ENCODE measurements at places on chromosomes 4 and X.

GRCh38 chr4:145496292-145496691, 14.6 kb downstream of the SMAD1 start:
- DNase-seq, result no peak

- DNase-seq, result no peak
Observed at GRCh38 chr4:159158985-159159384, 56.1 kb downstream of the RAPGEF2 start.

- no peak for DNase-seq
Observed at GRCh38 chr4:94126669-94127068, 81.0 kb upstream of the SMARCAD1 start.

DNA sequence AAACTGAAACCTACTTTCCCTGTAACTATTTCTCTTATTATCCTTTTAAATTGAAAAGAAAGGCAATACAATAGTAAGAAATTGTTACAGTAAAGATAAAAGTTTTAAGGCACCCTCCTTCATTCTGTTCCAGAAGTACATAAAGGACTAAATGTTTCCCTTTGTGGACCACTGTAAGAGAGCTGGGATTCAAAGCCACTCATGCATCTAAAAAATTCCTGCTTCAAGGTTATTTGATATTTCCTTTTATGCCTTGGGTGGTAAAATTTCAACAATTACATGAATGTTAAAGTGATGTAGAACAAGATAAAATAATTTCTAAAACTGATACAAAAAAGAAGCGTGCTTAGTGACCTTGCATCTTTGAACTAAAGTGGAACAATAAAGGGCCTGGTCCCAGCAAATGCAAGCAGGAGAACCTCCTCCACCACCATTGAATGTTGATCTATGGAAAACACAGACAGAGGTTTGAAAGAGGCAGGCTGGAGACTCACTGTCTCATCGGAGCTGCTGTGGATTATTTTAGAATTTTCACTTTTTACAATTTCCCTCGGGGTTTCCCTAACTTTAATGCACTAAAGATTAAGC, 42.3 kb upstream of the PRSS12 start:
- DNase-seq, result no peak

DNA sequence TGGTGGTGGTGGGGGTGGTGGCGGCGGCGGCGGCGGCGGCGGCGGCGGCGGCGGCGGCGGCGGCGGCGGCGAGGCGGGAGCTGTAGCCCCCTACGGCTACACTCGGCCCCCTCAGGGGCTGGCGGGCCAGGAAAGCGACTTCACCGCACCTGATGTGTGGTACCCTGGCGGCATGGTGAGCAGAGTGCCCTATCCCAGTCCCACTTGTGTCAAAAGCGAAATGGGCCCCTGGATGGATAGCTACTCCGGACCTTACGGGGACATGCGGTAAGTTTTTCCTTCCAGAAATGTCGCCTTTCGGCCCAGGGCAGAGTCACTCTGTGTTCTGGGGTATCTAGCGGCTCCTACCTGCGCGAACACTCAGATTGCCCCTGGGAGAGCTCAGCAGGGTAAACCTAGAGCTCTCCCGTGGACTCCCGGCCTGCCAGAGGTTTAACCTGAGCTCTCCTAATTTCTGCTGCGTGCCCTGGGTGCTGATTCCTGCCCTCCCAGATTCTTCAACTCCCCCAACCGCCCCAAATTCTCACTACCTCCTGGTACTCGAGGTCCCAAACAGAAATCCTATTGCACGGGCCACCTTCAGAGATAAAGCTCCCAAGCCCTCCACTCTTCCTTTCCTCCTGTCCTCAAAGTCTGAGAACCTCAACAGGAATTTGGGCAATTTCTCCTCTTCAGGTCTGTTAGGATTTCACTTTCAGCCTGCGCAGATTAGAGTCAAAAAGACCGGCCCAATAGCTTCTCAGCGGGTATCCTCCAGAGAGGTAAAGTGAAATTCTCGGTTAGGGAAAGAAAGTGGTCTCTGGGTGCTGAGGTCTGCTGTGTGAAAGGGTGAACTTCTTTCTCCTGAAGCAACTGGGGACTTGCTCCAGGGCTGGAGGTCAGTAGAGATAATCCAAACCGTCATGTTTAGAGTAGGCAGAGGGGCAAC, 2.9 kb downstream of the AR start:
- no peak for DNase-seq

GRCh38 chrX:112536544-112536943, 143.2 kb downstream of the LHFPL1 start:
- DNase-seq, result no peak

- no peak for DNase-seq
Observed at GRCh38 chr4:158428242-158428641, 93.4 kb upstream of the RXFP1 start.

DNA sequence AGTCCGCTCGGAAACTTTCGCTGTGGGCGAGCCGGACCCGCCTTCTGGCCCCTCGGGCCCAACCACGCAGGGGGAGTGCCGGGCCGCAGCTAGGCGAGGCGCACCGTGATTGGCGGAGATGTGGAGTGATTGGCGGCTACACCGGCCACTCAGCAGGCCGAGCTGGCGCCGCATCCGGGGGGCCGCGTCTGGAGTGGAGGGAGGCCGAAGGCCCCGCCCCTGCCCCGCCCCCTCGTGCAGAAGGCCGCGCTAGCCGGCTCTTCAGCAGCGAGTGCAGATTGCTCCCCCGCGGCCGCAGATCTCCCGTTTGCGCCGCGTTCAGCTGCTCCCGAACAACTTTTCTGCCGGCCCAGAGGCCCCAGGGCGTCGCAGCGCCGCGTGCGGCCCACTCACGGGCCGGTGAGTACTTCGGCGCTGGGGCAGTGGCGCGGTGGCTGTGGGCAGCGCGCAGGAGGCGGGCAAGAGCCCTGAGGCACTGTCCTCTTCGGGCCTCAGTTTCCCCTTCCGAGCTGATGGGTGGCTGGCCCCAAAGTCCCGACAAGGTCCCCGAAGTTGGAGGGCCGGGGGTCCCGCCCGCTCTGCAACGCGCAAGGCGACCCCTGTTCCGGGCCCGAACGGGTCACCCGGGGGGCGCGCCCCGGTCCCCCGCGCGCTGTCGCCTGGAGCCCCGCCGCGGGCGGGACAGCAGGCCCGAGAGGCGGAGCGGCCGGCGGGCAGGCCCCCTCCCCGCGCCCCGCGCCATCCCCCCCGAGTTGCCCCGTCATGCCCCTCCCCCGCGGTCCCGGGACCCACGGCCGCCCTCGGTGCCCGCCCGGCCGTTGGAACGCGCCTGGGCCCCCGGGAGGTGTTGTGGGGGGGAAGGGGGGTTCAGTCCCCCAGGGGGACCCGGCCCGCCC, at the start of gene WFS1:
WFS1 (plus strand) TSS at position 235 of the 896 bp plus-strand sequence. CDS start 7,606 bp downstream, outside the sequence.
- DNase-seq, result peak; percentile 98

GRCh38 chr4:84051639-84052038, 447.5 kb downstream of the NKX6-1 start:
- no peak for DNase-seq

GRCh38 chrX:131727778-131728177, 183.9 kb downstream of the OR13H1 start:
- DNase-seq, result no peak

DNA sequence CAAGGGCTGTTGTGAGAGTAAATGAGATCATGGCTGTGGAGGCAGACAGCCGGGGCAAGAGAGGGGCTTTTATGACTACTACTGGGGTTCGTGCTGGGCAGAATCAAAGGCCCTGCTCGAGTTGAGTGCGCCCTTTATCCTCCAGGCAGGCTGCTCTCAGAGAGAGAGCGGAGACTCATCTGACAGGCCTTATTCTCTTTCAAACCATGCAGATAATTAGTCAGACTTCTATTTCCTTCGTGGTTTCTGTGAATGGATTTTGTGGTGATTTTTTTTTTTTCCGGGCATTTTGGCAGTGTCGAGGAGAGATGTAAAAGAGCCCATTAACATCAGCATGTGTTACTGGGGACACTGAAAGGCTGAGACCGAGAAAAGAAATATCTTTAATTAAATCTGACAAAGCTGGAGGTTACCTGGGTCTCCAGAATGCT, 73.6 kb downstream of the MED28 start:
- no peak for DNase-seq

- DNase-seq, result no peak
Observed at GRCh38 chr4:77310931-77311330, 153.9 kb downstream of the CCNG2 start.

- DNase-seq, result peak; percentile 50
Observed at GRCh38 chrX:111041018-111041462, 55.0 kb upstream of the PAK3 start.

DNA sequence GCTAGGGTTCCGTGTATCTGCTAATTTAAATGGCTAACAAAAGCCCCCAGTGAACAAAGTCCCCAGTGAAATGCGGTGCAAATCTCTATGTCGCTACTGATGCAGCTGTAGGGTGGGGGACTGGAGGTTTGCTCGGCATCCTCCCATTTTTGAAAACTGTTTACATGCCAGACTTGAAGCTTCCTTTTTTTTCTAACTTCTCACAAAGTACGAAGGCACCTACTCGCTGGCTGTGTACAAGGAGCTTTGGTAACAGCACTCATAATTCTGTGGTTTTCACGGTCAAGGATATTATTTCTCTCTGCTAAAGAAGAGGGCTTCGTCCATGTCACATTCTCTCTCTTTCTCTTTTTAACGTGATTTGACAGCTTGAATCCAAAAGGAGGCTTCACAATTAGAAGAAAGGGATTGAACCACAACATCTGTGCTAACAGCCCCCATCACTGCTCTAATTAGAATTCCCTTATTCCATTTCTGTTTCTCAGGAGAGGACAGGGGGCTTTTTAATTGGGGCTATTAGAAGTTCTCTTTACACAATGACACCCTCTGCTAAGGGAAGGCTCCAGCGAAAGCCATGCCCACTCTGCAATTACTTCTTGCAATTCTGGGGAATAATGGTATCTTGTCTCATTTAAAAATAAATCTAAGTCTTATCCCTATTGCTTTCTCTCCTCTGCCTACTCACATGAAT, 46.7 kb downstream of the TMEM156 start:
- DNase-seq, result no peak

DNA sequence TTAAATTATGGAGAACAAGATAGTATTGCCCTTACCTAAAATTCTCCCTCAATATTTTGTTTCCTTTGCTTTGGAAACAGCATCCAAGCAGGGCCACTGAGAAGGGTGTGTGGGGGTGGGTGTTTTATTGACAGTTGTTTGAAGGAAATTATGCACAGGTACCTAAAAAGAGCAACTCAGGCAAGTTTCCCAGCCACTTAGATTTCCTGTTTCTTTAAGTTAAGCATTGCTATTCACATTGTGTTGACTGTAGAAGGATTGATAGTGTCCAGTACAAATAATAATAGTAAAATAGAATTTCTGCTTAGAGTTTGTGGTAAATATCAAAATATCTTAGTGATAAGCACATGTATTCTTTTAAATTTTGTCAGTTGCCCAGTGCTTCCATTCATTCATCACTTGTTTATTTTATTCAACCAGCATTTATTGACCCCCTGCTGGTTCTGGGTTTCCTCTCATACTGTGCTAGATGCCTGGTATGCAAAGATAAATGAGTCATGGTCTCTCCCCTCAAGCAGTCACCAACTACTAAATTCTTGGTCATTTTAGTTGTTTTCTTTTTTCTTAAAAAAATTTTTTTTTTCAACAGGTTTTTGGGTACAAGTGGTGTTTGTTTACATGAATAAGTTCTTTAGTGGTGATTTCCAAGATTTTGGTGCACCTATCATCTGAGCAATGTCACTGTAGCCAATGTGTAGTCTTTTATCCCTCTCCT, 50.0 kb downstream of the GALNT7 start:
- DNase-seq, result no peak

- no peak for DNase-seq
Observed at GRCh38 chr4:61320154-61320553, 120.0 kb downstream of the ADGRL3 start.

GRCh38 chr4:31657859-31658570, 937.8 kb downstream of the PCDH7 start:
- no peak for DNase-seq

GRCh38 chr4:96992443-96992842, 1150.8 kb downstream of the STPG2 start:
- no peak for DNase-seq

- DNase-seq, result no peak
Observed at GRCh38 chrX:100316987-100317386, 93.1 kb downstream of the PCDH19 start.

Data from CD4-positive, alpha-beta T cell treated with Interleukin-4 for 1 hour (primary cell).